ENCODE measurements at places on chromosomes 12 and 14.

DNA sequence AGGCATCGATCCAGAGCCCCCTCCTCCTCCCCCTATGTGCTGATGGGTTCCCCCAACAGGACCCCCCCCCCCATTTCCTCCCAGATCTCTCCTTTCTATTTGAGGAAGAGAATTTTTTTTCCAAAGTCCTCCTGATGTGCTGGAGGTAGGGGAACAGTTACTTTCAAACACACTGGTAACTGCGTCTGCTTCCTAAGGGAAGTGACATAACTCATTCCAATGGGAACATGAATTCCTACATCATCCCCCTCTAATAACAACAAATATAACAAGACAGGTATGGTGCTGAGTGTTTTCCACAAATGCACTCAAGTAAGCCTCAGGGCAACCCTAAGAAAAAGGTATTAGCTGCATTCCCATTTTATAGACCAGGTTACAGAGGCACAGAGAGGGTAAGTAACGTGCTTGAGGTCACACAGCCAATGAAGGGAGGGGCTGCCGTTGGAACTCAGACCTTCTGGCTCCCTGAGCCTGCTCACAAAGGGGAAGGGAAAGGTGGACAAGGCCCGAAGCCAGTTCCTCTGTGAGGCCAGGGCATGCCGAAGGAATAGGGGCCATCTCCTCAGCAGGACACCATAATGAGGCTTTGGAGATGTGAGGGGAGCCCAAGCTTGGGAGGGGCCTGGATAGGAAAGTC, 121.1 kb upstream of the NCOR2 start:
- no peak for DNase-seq

DNA sequence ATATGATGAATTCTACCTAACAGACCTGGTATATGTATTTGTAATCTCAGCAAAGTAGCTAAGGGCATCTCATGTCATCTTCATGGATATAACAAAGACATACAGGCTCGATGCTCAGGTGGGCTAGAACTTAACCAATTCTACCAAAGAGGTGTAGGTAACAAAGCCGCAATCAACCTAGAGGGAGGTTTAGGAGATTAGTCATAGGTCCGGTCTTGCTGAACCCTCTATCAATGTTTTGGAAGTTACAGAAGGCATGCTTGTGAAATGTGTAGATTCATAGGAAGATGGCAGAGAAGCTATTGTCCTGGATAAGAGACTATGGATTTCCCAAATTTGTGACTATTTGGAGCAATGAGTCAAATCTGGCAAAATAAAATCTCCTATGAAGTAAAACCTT, 42.6 kb upstream of the SYCP3 start:
- DNase-seq = no peak

GRCh38 chr12:128337431-128338170, 70.6 kb downstream of the TMEM132C start:
- no peak for DNase-seq

DNA sequence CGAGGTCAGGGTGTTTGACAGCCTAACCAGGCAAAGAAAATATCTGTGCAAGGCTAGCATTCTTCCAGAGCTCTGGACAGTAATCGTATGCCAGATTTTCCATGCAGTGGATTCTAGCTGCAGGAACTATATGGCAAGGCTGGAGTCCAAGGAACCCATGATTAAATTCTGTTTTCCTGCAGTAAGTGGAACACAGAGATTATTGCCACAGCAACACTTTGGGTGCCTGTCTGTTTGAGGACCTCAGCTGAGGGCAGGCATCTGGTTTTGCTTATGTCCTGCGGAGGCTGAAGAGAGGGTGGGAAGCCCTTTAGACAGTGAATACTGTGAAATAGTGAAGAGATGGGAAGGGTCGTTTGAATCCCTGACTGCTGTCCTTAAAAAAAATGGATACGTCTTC, 104.4 kb downstream of the DAD1 start:
- DNase-seq = no peak

DNA sequence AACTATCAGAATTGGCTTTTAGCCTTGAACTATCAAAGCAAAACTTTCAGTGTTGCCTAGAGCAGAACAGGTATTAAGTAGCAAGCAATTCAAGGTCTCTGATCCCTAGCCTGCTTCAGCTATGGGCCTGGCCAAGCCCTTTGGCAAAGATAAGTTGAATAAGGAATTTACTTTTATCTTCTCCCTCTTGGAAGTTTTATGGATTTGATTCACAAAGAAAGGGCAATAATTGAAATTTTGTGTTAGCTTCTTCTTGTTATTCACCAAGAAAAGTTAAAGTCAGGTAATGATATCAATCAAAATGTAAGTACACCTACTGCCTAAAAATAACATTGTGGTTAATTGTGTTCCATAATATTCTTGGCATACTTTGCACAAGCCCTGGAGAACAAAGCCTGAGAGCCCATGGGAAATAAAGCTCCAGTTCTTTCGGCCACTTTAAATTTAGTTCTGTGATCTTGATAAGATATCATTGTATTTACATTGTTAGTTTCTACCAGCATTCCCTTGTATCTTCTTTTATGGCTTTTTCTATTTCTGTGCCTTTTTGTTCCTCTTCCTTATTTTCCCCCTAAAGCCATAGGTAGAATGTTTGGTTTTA, 158.0 kb downstream of the RAD51B start:
- no peak for DNase-seq

DNA sequence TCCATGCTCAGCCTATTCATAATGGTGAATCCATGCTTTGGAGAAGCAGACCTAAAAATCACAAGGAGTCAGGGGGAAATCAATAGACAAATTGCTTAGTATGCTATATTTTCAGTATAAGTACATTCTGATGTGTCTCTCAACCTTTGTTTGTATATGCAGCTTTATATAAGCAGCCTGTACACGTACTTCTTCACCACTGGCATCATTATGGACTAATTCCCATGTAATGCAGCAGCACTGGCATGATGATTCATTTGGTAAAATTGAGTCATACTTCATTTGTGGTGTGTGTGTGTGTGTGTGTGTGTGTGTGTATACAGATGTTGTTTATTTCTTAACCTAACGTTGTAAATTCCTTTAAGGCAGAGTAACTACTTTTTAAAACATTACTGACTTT, 10.9 kb downstream of the DCP1B start:
- DNase-seq = peak; percentile 10

- DNase-seq = peak; percentile 76
These were observed 93.4 kb upstream of the SLCO1C1 start for GRCh38 chr12:20601668-20602280.

DNA sequence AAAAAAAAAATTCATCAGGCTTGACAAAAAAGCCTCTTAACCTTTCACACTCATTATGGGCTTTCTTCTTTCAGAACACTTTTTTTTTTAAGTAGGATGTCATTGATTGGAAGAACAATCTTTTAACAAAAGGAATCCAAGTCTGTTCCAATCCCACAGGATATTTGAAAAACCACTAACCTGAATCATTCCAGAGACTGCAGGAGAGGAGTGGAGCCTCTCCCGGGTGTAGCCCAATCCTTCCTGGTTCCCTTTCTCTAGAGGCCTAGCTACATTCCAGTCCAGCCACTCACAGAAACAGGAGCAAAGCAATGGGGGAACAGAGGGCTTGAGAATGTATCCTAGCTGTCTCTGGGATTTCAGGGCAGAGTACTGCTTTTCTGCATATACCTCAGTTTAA, 4.3 kb downstream of the MFAP5 start:
- DNase-seq = no peak

GRCh38 chr14:95536671-95537070, 1.8 kb downstream of the GLRX5 start:
- DNase-seq = no peak

- DNase-seq = no peak
These were observed 95.6 kb downstream of the DAAM1 start for GRCh38 chr14:59284059-59284458.

GRCh38 chr14:90383731-90384542, 12.9 kb upstream of the CALM1 start:
- peak; percentile 81 for DNase-seq

DNA sequence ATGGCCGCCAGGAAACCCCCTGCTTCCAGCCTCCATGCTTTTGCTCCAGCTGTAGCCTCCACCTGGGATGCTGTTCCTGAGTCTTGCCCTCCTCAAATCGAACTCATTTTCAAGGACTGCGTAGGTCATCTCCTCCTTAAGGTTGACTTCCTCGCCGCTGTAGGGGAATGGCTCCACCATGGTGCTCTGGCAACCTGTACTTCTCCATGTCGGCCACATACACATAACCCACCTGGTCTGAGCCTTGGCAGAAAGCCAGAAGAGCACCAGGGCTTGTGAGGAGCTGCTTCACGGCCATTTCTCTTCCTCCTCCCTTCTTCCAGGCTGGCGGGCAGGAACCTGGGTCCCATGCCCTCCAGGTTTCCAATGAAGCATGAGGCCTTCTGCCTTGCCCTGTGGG, 36.7 kb upstream of the BEGAIN start:
- no peak for DNase-seq

- DNase-seq = no peak
These were observed 115.0 kb downstream of the TMEM260 start for GRCh38 chr14:56694609-56695008.

DNA sequence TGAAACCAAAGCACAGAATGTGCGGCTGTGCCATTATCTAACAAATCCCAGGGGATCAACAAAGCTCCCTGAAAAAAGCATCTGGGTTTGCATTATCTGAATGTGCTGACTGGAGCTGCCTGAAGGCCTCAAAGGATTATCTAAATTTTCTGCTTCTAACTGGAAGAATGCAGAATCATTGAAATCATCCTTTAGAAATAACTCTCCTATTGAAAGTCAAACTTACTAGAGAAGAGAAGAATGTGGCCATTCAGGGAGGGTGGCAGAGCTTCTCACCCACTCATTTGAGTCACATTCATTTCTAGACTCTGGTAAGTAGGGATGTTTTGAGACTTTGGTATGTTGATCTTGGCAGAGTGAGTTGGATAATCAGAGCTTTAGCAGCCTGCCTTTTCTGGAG, 220.6 kb upstream of the RGS6 start:
- no peak for DNase-seq

- DNase-seq = no peak
These were observed 524 bp upstream of the P2RX2 start for GRCh38 chr12:132617822-132618682.

DNA sequence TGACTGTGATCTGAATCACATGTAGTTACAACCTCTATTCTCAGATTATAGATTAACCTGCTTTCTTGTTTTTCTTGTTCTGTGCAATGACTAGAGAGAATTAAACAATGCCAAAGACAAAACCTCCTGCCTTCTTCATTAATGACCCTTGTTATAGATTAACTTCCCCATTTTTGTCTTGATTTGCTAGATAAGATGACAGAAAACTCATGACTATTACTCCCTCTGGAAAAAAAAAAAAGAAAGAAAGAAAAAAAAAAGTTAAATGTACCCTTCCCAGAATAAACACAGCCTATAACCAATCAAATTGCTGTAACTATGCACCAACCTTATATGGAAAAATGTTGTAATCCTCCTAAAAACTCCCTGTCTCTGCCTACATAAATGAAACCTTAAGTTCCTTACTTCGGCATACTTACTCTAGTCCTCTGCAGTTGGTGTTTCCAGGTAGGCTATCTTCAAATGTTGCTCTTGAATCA, 41.1 kb upstream of the PCED1B start:
- DNase-seq = peak; percentile 95

- no peak for DNase-seq
These were observed 7.0 kb upstream of the DNAL1 start for GRCh38 chr14:73637830-73638229.

GRCh38 chr12:83574142-83574541, 887.4 kb downstream of the TMTC2 start:
- no peak for DNase-seq

DNA sequence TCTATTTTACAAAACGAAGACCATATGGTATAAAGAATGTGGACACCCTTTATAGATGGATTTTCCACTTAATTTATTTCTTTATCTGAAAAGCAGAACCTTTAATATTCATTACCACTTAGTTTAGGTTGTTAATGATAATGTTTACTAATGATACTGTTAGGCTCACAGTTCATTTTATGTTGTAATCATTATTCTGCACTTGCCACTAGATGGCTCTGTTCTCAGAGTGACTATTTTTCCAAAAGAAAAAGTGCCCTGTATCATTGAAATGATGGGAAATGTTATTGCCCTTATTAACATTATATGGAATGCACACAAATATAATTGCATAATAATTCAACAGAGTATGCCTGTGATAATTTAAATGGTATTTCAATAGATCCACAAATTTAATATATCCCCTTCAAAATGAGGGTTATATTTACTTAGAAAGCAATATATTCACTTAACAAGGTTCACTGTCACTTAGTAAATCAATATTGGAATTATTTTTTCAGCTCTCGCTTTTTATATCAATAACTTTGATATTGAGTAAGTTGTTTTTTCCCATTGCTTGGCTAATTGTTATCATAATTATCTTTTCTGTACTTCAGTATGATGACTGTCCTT, 95.7 kb downstream of the PDE3A start:
- DNase-seq = peak; percentile 49

DNA sequence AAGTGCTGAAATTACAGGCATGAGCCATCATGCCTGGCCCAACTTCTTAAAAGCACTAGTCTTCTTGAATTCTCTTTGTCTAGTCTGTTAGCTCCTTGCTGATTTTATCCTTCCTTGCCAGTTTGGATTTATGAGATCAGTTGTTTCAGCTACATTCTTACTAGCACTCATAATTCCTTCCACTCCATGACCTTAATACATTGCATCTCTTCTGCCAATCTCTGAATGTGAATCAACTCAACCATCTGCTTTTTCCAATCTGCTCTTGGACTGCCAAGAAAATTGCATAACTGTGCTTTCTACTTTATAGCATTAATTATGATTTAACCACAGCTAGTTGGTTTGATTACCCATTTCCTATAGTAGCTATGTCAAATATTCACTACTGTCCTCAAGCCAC, 14.9 kb upstream of the HEATR5A start:
- no peak for DNase-seq

GRCh38 chr14:34749408-34749807, 35.0 kb upstream of the CFL2 start:
- DNase-seq = peak; percentile 2

DNA sequence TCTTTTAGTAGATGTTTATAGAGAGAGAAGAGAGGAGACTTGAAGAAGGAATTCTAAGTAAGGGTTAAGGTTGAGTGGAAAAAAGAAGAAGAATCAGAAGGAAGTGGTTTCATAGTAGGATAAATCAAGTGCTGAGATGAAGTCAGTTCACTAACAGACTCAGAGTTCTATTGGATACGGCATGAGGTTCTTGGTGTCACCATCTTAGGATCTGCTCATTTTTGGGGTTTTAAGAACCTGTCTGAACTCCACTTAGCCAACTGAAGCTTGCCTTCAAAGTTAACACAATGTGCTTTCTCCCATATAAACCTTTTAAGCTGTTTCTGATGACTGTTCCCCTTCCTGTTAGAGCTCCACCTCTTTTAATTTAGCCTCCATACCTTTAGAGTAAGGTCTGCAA, 152.6 kb downstream of the PRKCH start:
- no peak for DNase-seq

DNA sequence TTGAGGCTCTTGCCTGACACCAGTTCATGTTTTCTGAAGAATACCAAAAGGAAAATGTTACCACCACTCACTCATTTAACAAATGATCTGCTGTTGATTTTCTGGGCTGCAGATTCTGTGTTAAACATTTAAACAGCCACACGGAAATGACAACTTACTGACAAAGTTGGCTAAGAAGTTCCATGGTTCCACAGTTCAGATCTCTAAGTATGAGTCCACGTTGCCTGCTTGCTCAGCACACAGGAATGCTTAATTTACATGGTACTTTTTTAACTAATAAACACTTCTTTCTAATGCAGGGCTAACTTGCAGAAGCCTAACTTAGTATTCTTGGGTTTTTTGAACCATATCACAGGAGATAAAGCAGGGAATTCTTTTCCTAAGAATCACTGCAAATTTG, 34.7 kb downstream of the PTGER2 start:
- DNase-seq = no peak

Measured in OCI-M1 (cell line).